HTR-8/SVneo (cell line): ENCODE measurements at places on chromosomes 11 and 22.

DNA sequence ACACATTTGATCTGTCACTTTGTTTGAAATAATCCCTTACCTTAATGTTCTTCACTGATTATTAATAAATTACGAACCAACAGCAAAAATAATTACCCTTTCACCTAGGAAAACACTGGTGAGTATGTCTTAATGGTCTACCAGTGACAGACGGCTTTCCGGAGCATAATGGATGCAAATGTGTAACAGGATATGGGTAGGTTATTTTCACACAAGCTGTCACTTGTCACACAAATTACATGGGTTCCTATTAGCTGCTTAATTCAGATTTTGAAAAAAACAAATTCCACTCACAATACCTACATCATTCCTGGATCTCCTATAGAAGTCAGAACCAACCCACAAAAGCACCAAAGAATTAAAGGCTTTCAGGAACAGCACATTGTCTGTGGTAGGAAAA lies 127.9 kb downstream of the WT1 start:
- no peak for DNase-seq

- no peak for DNase-seq
Measured at GRCh38 chr22:37484480-37485394, 1.4 kb downstream of the MFNG start.

GRCh38 chr22:27329131-27329850 lies 472.3 kb downstream of the MN1 start:
- DNase-seq = no peak

DNA sequence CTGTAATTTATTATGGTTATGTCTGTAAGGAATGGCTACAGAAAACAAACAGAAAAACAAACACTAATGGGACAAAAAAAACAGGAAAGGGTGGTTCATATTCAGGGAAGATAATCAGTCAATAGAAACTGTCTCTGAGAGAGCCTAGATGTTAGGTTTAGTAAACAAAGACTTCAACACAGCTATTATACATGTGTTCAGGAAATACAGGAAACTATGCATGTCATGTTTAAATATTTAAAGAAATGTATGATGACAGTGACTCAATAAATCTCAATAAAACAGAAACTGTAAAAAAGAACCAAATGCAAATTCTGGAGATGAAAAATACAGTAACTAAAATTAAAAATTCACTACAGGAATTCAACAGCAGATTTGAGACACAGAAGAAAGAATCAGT lies 76.0 kb downstream of the PACS1 start:
- no peak for DNase-seq

GRCh38 chr22:34111210-34111824 lies 191.0 kb upstream of the LARGE1 start:
- DNase-seq = peak; percentile 2

GRCh38 chr11:112363527-112363926 lies 102.9 kb upstream of the PLET1 start:
- DNase-seq = no peak

DNA sequence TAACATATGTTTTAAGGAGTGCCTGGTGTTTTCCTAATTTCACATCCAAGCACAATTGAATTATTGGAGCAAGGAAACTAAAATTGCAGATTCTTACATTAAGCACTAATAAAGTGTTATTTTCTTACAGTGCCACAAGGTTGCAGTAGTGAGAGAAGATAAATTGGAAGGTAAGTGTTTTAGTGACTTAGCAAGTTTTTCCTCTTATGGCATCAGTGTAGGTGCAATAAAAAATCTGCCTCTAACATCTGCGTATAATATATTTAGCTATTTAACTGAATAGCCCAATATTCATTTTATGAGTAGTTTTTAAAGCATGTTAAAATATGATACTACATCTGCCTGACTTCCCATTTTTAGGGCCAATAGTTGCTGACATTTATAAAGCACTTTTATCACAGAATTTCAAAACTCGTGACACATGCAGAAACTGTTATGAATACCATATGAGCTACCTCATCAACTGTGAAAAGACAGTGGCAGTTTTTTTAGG lies 19.0 kb downstream of the POLD3 start:
- no peak for DNase-seq

DNA sequence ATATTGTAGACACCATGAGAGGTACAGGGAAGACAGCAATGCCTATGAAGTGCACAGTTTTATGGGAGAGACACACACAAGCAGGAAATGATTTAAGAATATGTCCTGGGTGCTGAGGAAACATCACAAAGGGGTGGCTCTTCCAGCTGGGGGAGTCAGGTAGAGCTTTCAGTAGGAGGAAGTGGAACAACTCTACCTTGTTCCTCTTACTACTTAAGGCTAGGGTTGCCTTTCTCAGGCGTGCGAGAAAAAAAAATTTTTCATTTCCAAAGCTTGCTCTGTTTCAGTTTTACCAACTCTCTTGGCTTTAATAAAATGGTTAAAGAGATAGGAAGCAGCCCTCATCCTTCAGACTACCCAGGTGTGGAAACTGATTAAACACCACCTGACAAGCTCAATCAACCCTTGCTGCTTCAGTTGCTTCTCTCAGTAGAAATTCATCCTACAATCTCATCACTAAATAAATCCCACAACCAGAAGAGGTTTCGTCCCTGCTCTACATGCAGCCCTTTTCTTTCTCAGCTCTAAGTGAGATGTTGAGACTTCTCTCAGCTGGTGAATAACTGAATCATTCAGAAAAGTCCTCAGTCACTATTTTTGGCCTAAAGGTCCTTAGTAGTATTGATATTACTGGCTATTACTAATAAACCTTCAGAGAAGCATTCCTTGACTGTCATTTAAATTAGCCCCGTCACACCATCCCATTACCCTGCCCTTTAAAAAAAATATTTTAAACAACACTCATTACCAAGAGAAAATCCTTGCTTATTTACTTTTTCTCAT lies 5.9 kb downstream of the ABTB2 start:
- no peak for DNase-seq

- DNase-seq = no peak
Measured at GRCh38 chr11:66258473-66258893, 10.0 kb upstream of the RAB1B start.

DNA sequence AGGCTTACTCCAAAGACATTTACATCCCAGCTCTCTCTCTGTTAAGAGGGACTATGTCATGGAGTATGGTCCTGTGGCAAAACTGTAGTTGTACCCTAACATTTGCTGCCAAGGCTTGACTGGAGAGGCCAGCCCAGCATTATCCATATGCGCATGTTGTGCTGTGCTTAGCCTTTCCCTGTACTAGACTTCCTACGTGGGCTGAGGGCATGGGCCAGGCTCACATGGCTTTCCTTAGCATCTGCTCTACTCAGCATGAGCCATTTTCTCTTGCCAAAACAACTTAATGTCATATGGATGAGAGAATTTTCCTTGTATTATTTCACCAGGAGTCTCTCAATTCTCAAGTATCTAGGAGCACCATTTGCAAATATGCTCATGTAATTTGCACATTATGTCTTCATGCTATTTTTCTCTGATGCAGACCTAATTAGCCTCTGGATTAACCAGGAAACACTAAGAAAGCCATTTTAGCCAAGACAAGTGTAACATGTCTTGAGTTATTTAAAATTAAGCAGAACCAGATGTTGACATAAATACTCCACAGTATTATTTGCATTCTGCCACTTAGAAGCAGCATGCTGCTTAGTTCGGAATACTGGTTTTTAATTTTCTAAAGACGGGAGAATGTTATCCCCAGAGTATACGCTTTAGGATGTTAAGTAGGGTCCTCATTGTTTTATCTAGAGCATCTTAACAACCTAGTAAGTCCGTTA lies 71.7 kb upstream of the FAR1 start:
- DNase-seq = no peak

GRCh38 chr11:46712874-46713576 lies 6.0 kb upstream of the F2 start:
- no peak for DNase-seq

DNA sequence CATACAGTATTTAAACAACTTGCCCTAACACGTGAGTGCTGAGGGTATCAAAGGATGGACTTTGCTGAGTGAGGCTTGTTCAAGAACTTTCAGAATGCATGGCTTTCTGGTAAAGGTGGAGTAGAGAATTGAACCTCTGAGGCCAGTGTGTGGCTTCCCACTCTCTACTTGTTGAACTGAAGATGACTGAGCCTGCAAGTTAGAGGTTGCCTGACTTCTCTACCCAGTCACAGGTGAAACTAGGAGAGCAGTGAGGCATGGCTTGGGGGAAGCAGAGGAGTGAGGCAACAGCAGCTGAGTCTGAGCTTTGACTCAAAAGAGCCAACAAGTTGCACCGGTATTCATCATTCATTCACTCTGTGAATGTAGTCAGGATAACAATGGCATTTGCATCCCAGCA lies 256.4 kb upstream of the SESN3 start:
- DNase-seq = no peak

GRCh38 chr22:44419429-44419828 lies 78.6 kb downstream of the RTL6 start:
- no peak for DNase-seq

DNA sequence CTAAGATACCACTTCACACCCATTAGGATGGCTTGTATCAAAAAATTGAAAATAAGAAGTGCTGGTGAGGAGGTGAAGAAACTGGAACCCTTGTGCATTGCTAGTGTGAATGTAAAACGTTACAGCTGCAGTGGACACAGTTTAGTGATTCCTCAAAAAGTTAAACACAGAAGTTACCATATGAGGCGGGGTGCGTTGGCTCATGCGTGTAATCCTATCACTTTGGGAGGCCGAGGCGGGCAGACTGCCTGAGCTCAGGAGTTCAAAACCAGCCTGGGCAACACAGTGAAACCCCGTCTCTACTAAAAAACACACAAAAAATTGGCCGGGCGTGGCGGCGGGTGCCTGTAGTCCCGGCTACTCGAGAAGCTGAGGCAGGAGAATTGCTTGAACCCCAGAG lies 43.5 kb downstream of the SGSM3 start:
- DNase-seq = no peak

GRCh38 chr11:68751331-68751856 lies at the start of gene TESMIN:
Gene TESMIN (minus strand): TSS chr11:68751520. CDS start chr11:68750660, 860 bp downstream.
- peak; percentile 97 for DNase-seq

DNA sequence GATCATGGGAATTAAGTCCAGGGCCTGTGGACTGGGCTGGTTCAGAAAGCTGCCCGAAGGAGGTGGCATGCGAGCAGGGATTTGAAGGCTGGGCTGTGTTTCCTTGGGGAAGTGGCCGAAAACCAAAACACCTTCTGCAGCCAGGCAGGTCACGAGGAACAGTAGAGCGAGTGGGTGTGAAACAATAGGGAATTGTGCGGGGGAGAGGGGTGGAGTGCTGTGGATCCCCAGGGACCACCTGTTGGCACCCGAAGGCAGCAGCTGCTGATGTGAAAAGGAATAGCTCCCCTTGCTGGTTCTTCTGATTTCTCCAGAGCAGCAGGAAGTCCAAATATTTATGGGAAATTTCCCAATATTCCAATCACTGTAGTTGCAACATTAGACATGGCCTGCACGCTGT lies 24.6 kb downstream of the TP53I11 start:
- DNase-seq = no peak

- no peak for DNase-seq
Measured at GRCh38 chr22:43005106-43005505, 9.8 kb downstream of the PACSIN2 start.

- DNase-seq = no peak
Measured at GRCh38 chr11:8983552-8983951, 19.3 kb upstream of the TMEM9B start.

DNA sequence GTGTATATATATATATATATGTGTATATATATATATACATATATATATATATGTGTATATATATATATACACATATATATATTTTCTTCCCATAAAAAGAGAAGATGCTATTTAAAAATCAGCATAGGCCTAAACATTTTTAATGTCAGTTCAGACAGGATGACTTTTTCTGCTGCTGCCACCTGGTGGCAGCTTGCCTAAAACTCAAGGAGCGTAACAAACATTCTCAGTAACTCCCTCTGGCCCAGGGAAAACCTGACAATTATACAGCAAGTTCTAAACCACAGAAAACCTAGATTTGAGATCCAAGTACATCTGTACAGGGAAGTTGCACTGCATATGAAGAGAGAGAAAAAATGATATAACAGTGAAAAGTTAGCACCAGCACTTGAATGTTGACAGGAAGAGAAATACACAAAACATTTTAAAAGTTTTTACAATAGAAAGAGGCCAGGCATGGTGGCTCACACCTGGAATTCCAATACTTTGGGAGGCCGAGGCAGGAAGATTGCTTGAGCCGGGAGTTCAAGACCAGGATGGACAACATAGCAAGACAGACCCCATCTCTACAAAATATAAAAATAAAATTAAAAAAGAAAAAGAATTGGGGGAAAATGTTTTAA lies 16.6 kb downstream of the OR8A1 start:
- peak; percentile 21 for DNase-seq

DNA sequence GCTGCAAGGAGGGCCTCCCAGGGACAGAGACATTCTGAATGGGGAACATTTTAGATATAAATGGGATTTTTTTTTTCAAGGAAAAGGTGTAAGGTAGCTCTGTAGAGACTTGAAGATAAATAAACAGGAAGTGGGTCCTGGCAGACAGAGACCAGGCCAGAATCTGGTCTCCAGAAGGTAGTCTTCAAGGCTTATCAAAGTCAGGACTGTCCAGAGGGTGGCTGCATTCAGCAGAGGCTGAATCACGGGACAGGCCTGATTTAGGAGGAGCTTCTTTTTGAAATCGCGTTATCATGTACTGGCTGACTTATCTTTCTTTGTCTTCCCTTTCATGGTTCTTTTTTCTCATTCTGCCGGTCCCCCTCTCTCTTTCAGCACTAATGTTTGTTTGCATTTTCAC lies 542.9 kb downstream of the NTM start:
- no peak for DNase-seq

- DNase-seq = no peak
Measured at GRCh38 chr11:27696115-27696514, 4.1 kb downstream of the BDNF start.

DNA sequence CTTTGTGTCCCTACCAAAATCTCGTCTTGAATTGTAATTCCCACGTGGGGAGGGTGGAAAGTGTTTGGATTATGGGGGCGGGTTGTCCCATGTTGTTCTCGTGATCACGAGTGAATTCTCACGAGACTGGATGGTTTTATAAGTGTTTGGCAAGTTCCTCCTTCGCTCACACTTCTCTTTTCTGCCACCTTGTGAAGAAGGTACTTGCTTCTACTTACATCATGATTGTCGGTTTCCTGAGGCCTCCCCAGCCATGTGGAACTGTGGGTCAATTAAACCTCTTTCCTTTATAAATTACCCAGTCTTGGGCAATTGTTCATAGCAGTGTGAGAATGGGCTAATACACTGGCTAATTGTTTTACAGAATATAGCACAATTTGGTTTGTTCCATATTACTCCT lies 326.3 kb downstream of the GRM5 start:
- no peak for DNase-seq

- peak; percentile 26 for DNase-seq
Measured at GRCh38 chr22:22877523-22878210, 9.9 kb upstream of the IGLL5 start.

DNA sequence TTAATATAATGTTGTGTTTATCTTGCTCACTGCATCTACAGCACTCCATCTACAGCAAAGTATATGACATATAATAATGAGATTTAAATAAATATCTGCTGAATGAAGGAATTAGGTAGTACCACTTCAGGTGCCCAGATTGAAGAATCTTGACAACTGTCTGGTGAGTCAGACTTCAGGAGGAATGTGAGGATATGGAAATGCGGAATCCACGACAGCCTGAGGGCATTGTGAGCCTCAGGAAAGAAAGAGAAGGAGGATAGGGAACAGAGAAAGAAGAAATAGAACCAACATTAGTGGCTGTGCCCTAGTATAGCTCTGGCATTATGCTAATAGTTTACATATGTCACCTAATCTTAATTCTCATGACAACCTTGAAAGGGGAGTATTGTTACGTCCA lies 304.4 kb downstream of the AASDHPPT start:
- peak; percentile 35 for DNase-seq
